ENCODE measurements at places on chromosomes 13 and 19. TPM values are rescaled to one million over a fixed set of nuclear protein-coding genes. Genes with fewer than 3 reads are reported as not detected.

S1PR5 gene
- not detected for total RNA-seq

DNA sequence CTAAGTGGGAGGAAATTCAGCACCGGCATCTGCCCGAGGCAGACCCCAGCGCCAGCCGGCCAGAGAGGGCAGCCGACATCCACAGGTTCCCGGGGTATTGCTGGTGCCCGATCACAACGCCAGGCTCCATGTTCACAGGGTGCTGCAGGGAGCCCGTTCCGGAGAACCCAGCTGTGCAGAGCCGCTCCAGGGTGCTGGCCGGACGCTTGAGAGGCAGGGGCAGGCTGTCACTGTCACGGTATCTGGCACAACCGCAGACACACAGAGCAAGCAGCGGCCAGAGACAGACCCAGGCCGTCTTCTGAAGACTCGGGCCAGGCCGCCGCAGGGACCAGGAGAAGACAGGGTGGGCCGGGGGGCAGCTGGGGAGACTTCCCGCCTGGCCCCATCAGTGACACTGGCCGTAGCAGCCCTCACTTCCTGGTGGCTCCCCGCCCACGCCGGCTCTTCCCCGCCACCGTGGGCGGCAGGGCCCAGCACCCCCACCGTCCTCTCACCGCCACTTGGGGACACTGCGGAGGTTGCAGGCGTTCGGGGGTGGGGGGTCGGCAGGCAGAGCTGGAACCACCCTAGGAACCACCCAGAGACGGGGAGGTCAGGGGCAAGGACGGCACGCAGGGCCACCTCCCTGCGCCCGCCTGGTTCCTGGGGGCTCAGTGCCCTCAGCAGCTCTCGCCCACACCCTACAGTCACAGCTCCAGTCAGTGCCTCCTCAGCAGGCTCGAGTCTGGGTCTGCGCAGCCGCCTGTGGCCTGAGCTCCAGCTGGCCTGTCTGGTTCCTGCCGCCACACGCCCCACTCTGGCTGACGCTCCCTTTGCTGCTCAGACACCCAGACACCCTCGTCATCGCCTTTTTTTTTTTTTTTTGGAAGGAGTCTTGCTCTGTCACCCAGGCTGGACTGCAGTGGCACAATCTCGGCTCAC is 3.8 kb downstream of the RNF126 start:
- DNase-seq = peak; percentile 75

DNA sequence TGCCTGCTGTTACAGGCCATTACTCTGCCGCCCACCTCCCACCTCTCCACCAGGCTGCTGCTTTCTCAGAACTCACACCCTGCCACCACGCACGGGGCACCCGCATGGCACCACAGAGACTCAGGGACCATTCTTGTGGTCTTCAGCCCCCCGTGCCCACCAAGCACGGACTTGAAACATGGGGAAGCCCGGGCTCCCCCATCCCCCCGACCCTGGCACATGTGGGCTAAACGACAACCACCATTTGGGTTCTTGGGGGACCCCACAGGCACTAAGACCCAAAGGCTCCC is 23.1 kb upstream of the TINCR start:
- DNase-seq = no peak

DNA sequence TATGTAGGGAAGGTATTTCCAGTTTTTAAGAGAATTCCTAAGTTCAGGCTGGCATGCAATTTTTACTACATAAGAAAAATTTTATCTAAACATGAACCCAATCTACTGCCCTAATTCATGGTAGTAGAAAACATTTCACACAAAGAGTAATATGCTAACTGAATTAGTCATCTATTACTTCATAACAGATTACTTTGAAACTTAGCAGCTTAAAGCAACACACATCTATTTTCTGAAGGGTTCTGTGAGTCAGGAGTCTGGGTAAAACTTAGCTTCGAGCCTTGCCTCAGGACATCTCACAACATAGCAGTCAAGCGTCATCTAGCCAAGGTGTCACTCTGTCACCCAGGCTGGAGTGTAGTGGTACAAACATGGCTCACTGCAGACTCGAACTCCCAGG is 537.5 kb downstream of the DCT start:
- no peak for DNase-seq

DNA sequence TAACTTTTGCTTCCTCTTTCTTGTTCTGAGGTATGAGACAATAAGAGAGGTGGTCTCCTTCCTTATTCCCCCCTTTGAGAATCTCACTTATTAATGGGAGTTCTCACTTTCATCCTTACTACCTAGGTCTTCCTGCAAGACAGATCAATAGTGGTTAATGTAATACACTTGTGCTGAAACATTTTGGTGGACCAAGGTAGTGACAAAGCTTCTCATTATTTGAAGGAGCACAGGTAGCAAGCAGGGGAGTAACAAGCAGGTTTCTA is 17.9 kb downstream of the ZNF700 start:
- DNase-seq = no peak

GRCh38 chr19:50050406-50051227 is 24.8 kb downstream of the ZNF473 start:
- DNase-seq = peak; percentile 89

DNA sequence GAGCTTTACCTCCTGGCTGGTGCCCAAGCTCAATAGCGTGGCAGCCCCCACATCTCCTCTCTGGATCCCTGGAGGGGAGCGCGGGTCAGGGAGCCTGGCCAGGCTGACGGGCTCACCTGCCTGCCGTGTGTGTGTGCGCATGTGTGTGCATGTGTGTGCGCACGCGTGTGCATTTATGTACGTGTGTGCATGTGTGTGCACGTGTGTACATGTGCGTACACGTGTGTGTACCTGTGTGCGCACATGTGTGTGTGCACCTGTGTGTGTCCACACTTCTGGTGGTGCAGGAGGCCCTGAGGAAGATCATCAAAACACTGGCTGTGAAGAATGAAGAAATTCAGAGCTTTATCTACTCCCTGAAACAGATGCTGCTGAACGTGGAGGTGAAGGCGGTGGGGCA is 1.3 kb downstream of the FSD1 start:
- DNase-seq = no peak

DNA sequence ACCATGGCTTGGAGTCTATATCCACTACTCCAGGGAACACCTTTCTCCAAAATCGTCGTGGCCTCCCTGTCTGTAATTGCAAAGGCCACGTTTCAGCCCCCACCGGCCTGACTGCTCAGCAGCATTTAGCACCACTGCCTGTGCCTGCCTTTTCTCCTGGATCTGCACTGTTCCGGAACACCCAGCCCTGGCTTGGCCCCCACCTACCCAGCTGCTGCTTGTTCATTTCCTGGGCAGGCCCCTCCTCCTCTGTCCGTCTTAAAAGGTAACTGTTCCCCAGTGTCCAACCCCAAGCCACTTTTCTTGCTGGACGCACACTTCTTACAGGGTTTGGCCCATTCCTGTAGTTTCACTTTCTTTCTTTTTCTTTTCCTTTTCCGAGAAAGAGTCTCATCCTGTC is 8.5 kb upstream of the SYT5 start:
- DNase-seq = no peak

- DNase-seq = no peak
These were observed 20.3 kb upstream of the TMTC4 start for GRCh38 chr13:100694722-100695508.

- DNase-seq = no peak
These were observed 917 bp downstream of the FBXW9 start for GRCh38 chr19:12695514-12695913.

GRCh38 chr19:55619286-55619685 is 5.1 kb downstream of the ZNF784 start:
- no peak for DNase-seq

DNA sequence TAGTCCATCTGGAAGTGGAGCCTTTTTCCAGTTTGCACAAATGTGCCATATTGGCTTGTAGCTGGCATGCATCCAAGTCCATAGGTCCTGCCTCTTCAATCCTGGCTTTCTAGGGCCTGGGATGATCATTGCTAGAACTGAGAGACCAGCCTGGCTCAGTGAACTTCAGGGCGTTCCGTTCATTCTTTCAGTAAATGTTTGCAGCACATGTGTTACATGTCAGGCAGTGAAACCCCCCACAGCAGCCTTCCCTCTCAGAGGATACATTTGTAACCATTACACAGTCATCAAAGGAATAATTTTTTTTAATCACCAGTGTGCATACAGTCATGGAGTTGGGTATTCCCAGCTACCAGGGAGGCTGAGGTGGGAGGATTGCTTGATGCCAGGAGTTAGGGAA is 9.7 kb downstream of the FUT2 start:
- no peak for DNase-seq

- DNase-seq = no peak
These were observed 13.5 kb downstream of the SMG9 start for GRCh38 chr19:43741075-43741825.

- DNase-seq = no peak
These were observed 331.3 kb downstream of the NDFIP2 start for GRCh38 chr13:79812070-79812850.
